ENCODE measurements at places on chromosomes 12 and 14.

DNA sequence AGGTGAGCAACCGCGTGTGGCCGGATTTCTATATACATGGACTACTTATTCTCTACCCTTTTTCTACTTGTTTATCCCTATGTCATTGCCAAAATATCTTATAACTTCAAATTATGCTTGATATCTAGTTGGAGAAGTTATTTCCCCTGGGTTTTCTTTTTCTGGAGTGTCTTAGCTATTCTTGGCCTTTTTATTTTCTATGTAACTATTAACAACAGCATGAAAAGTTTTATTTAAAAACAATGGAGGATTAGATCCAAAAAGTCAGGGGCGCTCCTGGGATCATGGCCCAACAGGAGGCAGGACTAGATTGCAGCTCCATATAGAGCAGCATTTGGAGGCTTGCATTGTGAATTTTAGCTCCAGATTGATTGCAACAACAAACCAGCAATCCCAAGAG is 8.6 kb upstream of the STRAP start:
- no peak for DNase-seq

GRCh38 chr14:99393059-99393655 is 87.5 kb downstream of the SETD3 start:
- peak; percentile 48 for DNase-seq

- no peak for DNase-seq
Measured at GRCh38 chr12:25759752-25760151, 198.7 kb upstream of the RASSF8 start.

GRCh38 chr12:30002677-30003076 is 218.9 kb upstream of the TMTC1 start:
- DNase-seq, result no peak

DNA sequence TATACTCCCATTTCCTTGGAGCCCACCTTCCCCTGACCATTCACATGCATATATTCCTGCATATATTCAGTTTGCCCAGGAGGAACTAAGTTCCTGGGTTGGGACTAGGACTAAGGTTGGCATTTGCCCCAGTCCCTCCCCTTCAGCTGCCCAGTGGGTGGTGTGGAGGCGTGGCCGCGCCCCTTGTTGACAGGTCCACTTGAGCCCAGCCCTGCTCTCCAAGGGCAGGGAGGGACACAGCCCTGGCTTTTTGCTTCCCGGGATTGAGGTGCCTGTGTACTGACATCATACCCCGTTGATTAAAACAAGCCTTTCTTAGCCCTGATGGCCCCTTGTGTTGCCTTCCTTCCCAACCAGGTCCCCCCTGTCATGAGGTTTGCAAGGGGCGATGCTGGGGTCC is 7.3 kb downstream of the ERBB3 start:
- DNase-seq, result no peak

- DNase-seq, result no peak
Measured at GRCh38 chr12:116959845-116960514, 49.2 kb downstream of the FBXW8 start.

DNA sequence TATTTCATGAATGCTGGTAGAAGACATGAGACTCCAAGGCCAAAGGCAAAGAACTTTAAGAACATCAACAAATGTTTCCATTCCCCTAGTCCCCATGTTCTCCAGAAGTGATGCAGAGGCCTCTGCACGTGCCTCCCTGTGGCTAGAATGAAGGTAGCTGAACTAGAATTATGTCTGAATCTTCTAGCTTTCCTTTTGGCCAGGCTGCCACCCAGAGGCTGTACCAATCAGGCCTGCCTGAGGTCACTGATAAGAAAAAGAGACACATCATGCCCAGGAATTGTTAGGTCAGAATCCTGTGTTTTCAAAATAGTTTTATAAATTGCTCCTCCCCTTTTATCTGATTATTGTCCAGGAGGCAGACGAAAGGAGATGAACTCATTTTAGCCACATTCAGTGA is 188.0 kb upstream of the SLC16A7 start:
- no peak for DNase-seq

- DNase-seq, result peak; percentile 72
Measured at GRCh38 chr14:77825895-77826519, 26.1 kb downstream of the ADCK1 start.

GRCh38 chr14:63470962-63471793 is 72.0 kb downstream of the PPP2R5E start:
- DNase-seq, result no peak

DNA sequence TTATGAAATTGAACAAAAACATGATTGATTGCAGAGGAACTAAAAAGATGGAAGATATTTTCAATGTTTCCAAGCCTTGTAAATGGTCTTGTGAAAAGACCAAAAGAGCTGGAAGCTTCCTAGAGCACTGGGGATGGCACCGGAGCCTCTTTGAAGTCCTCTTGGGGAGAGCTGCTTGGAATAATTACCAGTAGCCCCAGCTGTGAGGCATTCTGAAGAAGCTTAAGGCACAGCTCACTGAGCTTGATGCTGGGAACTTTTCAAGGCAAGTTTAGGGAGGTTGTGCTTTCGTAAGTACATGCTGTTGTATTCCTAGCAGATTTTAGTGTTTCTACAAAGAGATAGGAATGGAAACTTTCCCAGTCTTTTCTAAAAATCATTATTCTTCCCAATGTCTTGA is 13.9 kb downstream of the PDZRN4 start:
- no peak for DNase-seq

DNA sequence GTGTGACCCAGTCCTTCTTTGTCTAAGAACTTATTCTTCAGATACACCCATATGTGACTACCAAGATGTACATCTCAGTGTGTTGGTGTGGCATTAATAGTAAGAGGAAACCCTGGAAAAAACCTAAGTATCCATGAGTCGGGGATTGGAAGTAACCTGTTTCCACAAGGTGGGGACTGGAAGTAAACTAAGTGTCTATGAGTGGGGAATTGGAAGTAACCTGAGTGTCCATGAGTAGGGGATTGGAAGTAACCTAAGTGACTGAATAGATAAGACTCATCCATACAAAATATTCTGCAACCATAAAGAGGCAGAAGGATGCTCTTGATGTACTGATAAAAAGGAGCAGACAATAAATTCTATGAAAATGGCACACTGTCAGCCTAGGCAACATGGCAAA is 184.7 kb downstream of the PHETA1 start:
- no peak for DNase-seq

DNA sequence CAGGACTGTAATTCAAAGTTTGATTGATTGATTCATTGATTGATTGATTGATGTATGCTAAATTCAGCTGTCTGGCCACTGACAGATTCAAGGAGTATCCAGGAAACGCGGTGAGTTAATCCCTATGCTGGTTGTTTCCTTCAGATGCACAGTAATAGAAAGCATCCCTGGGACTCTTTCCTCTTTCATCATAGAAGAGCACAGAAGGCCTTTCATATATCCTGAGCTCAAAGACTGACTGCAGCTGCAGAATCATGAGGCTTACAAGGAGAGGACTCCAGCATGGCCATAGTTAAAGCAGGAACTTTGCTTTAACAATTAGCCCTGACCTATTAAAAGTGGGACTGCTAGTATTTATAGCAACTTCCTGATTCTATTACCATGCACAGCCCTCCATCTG is 187.7 kb upstream of the TMTC1 start:
- DNase-seq, result no peak

DNA sequence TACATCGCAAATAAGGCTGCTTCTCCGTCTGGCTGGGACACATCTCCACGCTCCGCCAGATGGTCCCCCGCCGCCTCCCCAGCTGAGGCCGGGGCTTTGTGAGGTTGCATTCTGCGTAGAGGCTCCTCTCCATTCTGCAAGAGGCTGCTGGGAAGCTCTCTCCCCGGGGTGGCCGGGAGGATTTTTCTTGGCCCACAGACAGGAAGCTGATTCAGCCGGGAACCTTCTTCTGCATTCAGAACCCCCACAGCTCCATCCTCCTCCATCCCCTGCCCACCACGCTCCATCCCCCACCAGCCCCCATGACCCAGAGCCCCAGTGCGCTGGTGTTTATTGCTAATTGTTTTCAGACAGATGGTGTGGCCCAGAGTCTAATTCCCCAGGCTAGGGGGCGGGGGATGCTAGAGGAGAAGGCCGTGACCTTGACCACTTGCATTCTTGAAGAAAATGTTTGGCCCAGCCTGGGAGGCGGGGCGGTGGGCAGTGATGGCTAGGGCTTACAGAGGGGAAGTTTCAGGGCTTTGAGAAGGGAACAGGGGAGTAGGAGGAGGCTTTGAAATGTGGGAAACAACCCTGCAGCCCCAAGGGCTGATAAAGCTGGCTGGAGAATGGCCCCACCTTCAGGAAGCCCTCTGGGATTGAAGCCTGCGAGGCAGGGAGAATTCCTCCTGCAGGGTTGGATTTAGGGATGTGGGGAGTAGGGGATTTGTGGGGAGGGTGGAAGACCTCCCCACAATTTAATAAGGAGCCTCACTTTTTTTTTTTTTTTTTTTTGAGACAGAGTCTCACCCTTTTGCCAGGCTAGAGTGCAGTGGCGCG is 88.5 kb upstream of the NCOR2 start:
- no peak for DNase-seq

DNA sequence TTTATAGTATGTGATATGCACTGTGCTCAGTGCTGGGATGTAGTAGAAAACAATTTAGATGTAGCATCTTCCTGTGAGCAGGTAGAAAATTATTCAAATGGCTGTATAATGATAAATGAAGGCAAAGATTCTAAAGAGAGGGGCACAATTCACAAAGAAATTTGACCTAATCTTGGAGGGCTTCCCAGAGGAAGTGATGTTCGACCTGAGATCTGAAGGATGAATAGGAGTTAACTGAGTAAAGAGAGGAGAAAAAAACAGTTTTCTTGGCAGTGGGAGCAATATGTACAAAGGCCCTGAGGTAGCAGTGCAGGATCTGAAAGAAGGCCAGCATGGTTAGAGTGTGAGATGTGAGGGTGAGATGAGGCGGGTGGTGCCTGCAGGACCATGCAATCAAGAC is 15.2 kb downstream of the RPH3A start:
- DNase-seq, result no peak

DNA sequence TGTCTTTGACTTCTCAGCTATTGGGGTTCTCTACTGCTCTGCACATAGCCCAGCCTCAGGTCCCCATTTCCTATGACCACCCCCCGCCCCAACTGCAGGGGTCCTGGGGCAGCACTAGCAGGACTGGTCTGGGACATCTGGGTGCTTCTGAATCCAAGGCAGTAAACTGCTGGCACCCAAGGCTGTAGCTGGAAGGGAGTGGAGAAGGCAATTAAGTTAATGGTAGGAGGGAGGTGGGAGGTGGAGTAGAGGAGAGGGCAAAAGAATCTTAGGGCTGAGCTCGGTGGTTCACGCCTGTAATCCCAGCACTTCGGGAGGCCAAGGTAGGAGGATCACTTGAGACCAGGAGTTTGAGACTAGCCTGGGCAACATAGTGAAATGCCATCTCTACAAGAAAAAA is 11.5 kb downstream of the PLEK2 start:
- no peak for DNase-seq

- no peak for DNase-seq
Measured at GRCh38 chr14:68444449-68445168, 348.3 kb downstream of the ZFP36L1 start.

GRCh38 chr12:29752121-29752520 is 31.6 kb downstream of the TMTC1 start:
- DNase-seq, result no peak

DNA sequence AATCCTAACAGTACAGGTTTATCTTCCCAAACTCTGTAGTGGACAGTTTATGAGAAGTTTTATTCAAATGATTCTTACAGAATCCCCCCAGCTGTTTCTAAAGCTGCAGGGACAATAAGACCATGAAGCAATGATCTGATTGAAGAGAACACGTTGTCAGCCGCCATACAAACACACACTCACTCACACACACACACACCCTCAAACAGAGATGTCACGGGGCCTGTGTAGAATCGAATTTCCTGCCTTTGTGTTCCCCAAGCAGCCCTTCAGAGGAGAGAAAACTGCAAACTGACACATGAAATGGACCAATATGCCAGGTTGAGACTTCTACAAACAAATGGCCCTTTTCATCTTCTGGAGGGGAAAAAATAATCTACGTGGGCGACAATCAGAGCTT is 80.5 kb upstream of the TBX3 start:
- no peak for DNase-seq

- DNase-seq, result no peak
Measured at GRCh38 chr12:88703790-88704189, 123.5 kb upstream of the KITLG start.

GRCh38 chr14:58272588-58273372 is 25.6 kb upstream of the ARID4A start:
- no peak for DNase-seq

GRCh38 chr14:52711666-52712065 is 4.7 kb downstream of the PSMC6 start:
- DNase-seq, result no peak

DNA sequence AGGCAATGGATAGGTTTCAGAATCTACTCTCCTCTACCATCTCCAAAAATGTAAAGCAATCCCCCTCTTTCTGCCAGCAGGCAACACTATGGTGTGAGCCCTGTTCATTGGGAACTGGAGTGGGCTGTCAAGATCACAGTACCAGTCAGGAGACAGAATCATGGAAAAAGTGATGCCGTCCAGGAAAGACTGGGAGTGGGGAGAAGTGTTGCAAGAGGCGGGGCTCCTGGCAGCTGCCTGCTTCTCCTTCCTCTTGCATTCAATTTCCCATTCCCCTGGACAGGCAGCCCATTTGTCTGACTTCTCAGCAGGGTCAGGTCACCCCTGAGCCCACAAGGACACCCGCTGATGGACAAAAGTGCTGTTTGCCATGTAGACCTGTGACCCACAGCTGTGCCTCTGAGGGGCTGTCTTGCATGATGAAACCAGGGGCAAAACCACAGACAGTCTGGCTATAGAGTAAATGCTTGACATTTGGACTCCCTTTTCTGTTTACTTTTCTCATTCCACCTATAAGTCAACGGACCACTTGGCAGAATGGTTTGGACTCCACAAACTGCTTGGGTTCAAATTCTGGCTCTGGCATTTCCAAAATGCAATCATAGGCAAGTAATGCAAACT is 30.1 kb upstream of the RPH3A start:
- DNase-seq, result no peak

DNA sequence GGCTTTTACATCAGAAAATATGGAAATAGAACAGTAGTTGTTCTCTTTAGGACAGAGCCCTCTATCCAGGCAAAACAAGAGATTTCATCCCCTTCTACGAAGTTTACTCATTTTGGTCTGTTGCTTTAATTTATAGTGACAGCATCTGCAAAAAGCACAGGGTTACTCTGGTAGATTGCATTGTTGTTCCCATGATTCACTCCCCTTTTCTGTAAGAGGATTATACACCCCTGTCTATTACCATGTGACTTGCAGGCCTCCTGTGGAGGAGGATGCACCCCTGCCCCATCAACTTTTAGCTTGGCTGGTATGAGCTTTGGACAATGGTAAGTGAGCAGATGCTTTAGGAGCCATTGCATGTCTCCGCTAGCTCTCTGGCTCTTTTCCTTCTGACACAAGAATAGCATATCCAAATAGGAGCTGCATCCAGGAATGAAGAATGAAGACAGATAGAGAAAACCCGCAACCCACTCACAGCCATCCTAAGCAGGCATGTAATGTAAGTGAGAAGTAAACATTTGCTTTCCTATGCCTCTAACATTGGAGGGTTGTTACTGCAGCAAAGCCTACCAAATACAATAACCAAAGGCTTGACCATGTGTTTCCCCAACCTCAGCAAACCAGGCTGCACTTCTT is 304.2 kb downstream of the AKAP6 start:
- no peak for DNase-seq
